Nucleus accumbens (tissue), 56 donors: ENCODE measurements at places on chromosomes 5 and 9.

GRCh38 chr5:122390154-122390553 is 78.1 kb downstream of the SNCAIP start:
- DNase-seq, result peak; percentile 2

DNA sequence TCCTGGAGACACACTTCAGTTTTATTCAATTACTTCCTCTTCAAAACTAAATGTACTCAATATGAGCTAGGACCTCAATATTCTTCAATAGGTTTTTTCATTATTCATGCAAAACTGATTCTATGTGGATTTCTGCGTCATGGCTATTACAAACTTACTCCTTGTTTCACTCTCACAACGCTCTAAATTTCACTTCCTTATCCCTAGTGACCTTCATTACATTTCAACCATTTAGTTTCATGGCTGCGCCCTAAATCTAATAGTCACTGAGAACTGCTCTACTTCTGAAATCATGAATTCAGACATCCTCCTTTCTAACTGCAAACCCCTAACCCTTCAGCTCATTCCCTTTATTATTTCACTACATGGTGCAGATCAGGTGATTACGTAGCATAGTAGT is 93.9 kb downstream of the SLC25A46 start:
- DNase-seq, result no peak

DNA sequence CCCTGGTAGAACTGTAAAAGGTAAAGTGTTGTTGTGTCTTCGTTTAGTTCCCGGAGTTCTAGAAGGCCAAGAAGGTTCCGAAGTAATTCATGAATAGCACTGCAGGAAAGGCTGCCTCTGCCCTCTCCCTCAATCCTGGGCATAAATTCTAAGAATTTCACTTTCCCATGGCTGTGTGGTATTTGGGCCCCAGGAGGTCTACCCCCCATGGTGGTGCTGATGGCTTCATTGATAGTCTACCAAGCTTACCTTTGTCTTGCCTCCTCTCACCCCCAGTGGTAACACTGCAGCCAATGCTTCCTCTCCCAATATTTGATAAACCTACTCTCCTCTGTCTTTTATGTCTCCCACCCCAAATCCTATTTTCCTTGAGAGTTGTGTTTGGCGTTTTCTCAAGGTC is 39.5 kb downstream of the ADAMTS16 start:
- DNase-seq, result no peak

- DNase-seq, result no peak
Measured at GRCh38 chr5:139501381-139501780, 18.8 kb upstream of the STING1 start.

DNA sequence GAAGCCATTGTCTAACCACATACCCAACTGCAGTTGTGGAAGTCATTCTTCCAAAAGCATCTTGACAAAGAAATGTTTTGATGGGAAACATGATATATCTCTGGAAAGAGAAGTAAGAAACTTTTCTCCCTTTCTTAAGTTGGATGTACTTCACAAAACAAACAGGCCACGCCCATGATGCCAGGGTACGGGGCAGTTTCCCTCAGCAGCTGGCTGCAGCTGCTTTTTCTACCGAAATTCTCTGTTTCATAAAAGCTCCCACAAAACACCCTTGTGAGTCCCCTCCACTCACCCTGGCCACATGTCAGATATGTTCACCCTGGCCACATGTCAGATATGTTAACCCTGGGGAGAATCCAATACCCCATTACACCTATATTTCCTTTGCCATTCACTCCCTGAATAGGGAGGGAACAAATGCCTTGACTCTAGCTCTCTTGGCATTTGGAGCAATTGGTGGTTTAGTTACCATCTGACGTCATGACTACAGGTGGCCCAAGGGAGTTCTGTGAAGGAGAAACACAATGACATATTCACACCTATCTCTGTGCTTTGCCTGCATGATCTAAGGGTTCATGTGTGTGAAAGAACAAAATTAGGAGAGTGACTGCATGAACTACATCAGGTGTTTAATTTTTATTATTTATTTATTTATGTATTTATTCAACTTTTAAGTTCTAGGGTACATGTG is 103.0 kb downstream of the AOPEP start:
- DNase-seq, result no peak

DNA sequence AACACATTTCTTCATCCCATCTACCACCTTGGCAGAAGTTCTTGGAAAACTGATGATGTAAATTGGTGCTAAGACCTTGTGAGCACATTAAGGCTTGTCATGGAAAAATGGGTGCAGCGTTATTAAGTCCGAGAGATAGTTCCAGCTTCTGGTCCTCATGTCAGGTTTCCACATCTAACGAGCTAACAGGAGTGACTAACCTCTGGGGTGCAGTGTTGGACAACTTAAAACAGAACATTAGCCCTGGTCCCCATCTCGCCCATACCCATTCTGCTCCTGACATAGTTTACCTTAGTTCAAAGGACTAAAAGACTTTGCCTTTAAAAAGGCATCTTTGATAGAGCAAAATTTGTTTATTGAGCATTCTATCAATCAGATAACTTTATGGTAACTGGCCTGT is 128.0 kb downstream of the SLC1A3 start:
- no peak for DNase-seq

DNA sequence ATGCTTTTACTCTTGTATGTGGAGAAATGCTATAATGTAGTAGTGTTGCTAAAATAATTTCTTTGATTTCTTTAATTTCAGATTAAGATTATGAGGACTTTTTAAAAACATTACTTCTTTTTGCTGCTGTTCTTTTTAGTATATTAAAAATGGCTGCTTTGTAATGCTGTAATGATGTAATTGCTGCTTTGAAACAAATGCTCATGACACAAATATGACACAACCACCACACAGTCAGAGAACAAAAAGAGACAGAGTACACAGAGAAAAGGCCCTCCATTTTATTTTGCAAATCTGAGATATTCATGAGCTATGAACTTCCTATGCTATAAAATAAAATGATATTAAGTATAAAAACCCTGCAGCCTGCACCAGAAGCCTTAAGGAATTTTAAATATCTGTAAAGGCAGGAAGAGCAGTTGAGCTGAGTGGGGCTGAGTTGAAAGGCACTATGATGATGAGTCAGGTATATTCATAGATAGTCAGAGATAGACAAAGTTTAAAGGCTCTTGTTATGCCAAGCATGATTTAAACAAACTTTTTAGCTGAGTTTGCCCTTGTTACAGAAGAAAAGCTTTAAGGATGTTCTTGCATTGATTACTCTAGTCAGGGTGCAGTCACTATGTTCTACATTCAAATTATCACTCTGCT is 5.1 kb upstream of the POU5F2 start:
- no peak for DNase-seq

GRCh38 chr9:4196376-4196775 is 103.5 kb downstream of the GLIS3 start:
- no peak for DNase-seq

GRCh38 chr5:92508271-92508670 is 1072.7 kb downstream of the NR2F1-AS1 start:
- no peak for DNase-seq

- no peak for DNase-seq
Measured at GRCh38 chr9:76654575-76654974, 109.7 kb upstream of the PCA3 start.

GRCh38 chr5:142870532-142871362 is 100.6 kb downstream of the ARHGAP26 start:
- DNase-seq, result no peak

DNA sequence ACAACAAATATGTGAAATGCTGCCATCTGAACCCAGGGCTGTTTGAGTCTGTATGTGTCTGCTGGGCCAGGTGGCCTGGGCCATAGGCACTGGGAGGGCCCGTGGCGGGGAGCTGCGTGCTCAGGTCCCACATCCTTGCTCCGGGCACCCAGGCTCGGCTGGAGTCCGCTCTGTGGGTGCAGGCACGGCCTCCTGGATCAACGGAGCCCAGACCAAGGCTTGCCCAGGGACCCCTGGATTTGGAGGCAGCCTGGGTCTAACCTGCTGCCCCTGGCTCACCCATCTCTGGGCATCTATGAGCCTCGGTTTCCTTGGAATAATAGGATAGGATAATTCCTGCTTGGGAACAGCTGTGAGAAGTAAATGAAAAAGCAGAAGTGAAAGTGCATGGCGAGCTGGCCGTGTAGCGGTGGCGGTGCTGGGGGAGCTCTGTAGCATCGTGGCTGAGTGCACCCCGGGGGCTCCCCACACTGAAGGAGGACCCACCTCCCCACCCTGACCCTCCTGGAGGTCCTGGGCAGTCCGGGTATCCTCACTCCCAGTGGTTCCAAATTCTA is 1.2 kb downstream of the CDHR2 start:
- no peak for DNase-seq

GRCh38 chr5:32542216-32543059 is 42.9 kb upstream of the SUB1 start:
- no peak for DNase-seq

DNA sequence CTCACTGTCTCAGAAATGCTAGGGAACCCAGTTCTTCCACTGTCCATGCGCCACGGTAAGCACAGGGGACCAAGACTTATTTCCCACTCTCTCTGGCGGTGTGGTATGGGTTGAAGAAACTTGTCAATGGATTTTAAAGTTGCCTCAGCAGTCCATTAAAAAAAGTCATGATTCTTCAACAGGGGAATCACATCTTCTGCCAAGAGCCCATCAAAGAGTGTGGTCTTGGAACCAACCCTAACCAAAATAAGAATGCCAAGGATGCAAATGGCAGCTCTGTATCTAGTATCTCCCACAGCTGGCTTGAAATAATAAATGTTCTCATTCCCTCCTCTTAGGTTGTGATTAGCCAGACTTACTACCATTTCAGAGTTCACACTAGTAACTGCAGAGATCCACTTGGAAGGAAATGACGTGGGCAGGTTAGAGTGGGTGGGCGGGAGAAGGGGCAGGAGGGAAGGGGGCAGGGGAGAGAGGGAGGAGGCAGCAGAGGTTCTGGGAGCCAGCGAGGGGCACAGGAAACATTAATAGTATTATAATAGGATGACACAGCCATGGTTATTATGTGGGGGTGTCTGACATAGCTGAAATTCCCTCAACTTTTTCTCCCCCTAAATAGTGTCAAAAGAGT is 17.6 kb downstream of the PTCH1 start:
- no peak for DNase-seq

DNA sequence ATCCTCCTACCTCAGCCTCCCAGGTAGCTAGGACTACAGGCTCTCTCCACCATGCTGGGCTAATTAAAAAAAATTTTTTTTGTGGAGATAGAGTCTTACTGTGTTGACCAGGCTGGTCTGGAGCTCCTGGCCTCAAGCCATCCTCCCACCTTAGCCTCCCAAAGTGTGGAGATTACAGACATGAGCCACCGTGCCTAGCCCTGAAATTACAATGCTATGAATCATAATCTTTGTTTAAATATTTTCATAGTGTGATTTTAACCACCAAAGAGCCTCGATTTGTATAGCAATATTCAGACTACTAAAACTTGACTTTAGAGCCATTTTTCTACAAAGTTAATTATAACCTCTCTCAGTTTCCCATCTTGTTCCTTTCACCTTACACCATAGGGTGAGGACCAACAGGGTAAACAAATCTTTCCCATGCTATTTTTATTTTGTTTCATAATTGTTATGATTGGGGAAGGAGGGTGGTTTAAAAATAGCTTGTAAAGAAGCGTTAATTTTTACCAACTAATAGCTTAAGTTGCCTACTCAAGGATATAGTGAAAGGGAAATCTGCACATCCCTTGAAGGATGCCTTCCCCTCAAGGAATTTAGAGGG is 32.7 kb downstream of the UBE2D2 start:
- DNase-seq, result no peak

GRCh38 chr5:167850911-167851310 is 440.5 kb upstream of the WWC1 start:
- no peak for DNase-seq

DNA sequence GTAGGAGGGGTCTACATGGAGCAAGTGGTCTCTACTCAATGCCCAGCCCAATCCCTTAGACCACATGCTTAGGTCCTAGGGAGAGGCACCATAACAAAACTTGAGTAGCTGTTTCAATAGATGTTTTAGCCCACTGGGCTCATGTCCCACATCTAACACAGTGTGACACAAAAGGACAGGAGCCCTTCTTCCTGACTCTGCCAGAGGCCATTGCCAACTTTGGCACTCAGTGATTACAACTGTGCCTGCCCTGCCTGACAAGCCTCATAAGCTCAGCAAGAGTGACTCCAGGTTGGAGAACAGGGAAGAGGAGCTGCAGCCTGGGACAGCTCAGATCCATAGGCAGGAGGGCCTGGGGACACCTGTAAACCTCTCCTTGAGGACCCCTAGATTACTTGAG is 230.8 kb downstream of the ENC1 start:
- DNase-seq, result no peak

GRCh38 chr9:136694163-136694871 is 7.1 kb upstream of the AGPAT2 start:
- no peak for DNase-seq

GRCh38 chr9:132006677-132007370 is 72.8 kb downstream of the MED27 start:
- DNase-seq, result no peak

DNA sequence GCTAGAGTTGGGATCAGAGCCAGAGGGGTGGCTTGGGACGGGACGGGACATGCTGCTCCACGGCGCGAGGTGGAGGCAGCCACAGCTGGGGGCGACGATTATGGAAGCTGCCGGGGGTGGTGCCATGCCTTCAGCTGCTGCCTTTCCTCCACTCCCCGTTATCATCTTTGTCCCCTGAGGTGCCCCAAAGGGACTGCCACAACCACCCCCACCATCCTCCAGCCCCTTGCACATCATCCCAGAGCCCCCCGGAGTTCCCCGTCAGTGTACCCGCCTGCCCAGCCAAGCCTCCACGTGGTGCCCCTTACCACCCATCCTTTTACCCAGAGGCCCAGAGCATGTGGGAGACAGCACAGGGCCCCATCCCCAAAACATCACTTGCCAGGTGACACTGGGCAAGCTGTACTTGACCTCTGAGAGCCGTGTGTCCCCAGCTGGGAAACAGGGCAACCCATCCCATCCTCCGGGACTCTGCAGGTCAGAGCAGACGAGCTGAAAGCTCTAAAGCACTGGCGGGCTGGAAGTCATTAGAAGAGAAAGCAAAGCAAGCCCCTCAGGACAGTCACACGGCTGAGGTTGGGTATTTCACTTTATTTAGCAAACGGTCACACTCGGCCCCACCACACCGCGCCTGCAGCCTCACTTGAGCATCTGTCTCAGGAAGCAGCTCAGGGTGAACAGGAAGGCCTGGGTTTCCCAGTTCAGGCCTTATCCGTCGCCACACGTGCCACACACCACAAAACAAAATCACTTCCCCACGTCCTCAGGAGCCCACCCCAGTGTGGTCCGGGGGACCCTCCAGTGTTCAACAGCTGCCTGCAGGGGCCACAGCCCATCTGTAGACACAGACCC is 19.5 kb upstream of the MXD3 start:
- DNase-seq, result no peak

GRCh38 chr9:87520172-87520683 is 22.6 kb downstream of the DAPK1 start:
- DNase-seq, result no peak

GRCh38 chr5:151709109-151709735 is 22.5 kb upstream of the SPARC start:
- no peak for DNase-seq

GRCh38 chr5:16768184-16768583 is 151.4 kb upstream of the RETREG1 start:
- DNase-seq, result no peak

- no peak for DNase-seq
Measured at GRCh38 chr5:1831257-1831656, 30.1 kb downstream of the NDUFS6 start.
